ENCODE measurements at places on chromosomes 5 and 9.
A peak's percentile ranks its signal among the peaks of the same experiment; 100 is the strongest.

DNA sequence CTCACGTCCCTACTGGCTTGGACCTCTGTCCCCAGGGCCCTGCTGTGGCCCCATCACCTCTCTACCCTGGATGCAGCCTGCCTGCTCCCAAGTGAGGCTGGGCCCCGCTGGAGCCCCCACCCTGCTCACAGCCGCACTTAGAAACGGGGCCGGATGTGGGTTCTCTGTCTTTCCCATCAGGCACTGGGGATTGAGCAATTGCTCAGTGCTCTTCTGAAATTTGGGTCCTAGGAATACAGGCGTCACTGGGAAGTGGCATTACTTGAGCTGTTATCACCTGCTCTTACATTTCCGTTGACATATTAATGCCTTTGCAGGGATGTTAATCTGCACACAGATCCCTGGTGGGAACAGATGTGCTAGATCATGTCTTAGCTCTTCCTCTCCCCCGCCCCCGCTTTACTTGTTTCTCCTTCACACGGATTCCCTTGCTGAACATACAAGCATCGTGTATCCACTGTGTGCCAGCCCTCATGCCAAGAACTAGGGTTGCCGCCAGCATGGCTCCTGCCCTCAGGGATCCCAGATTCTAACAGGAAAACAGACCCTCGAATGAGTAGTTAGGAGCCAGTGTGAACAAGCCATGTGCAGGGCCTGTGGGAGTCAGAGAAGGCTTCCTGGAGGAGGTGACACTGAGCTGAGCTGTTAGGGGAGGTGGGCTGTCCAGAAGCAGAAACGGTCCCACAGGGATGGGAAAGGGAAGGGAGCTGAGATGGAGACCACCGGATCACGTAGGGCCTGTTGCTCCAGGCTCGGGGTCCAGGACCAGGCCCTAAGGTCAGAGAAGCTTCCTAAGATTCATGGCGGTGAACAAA lies 65.1 kb downstream of the NEK6 start:
- H3K4me1 ChIP-seq = peaks cover 4% of the 10 kb centered on the region
- no peaks in the 10 kb centered on the region for H3K27me3 ChIP-seq
- no peaks in the 10 kb centered on the region for H3K36me3 ChIP-seq
- DNase-seq = peak; percentile 62
- no peak overlapping the region for H3K27ac ChIP-seq

GRCh38 chr9:135584934-135585333 lies 23.4 kb downstream of the PAEP start:
- no peaks in the 10 kb centered on the region for H3K27me3 ChIP-seq
- no peak overlapping the region for H3K27ac ChIP-seq
- H3K4me1 ChIP-seq = no peaks in the 10 kb centered on the region
- no peak overlapping the region for H3K4me3 ChIP-seq
- H3K36me3 ChIP-seq = no peaks in the 10 kb centered on the region

DNA sequence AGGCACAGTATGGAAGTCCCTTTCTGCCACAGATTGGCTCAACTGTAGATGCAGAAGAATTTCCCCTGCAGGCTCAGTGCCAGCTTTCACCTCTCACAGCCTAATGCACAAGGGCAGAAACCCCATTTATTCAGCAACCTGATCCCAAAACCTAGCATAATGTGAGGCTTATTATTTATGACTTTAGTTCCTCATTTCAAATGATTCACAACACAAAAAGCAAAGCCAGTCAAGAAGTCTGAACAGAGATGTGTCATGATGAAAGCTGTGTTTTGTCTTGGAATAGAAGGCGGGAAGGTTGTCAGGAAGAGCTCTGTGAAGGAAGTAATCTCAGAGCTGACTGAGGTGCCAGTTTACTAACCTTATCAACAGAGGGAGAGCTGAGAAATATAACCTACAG lies 369.7 kb downstream of the LRRC70 start:
- H3K4me3 ChIP-seq = no peak overlapping the region
- no peaks in the 10 kb centered on the region for H3K27me3 ChIP-seq
- DNase-seq = no peak
- no peaks in the 10 kb centered on the region for H3K36me3 ChIP-seq

DNA sequence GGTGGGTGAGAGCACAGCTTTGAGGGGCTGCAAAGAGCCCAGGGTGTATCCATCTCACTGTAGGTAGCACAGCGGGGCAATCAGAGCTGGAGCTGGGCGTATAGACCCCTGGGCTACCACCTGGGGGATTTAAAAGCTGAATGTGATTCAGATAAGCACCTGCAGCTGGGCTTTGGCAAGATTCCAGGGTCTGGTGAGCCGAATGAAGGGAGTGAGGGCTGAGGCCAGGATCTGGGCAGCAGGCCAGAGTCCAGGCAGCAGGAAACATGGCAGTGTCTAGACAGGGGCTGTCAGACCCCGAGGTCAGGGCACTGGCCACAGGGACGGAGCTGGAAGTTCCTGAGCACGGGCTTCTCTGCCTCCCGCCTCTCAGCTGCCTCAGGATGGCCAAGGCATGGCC lies 8.7 kb downstream of the ASS1 start:
- H3K4me3 ChIP-seq = no peak overlapping the region
- H3K27me3 ChIP-seq = no peaks in the 10 kb centered on the region
- H3K4me1 ChIP-seq = peaks cover 5% of the 10 kb centered on the region
- no peaks in the 10 kb centered on the region for H3K36me3 ChIP-seq
- H3K27ac ChIP-seq = no peak overlapping the region
- no peak for DNase-seq

GRCh38 chr5:109884676-109885075 lies 194.9 kb downstream of the MAN2A1 start:
- no peak for DNase-seq
- peaks cover 24% of the 10 kb centered on the region for H3K4me1 ChIP-seq
- H3K27ac ChIP-seq = no peak overlapping the region
- no peaks in the 10 kb centered on the region for H3K27me3 ChIP-seq

- no peaks in the 10 kb centered on the region for H3K36me3 ChIP-seq
- no peak for DNase-seq
- no peak overlapping the region for H3K4me3 ChIP-seq
- H3K4me1 ChIP-seq = no peaks in the 10 kb centered on the region
- H3K27ac ChIP-seq = no peak overlapping the region
- H3K27me3 ChIP-seq = no peaks in the 10 kb centered on the region
These were observed 139.3 kb downstream of the SLC24A2 start for GRCh38 chr9:19649336-19650041.

- no peaks in the 10 kb centered on the region for H3K27me3 ChIP-seq
- H3K4me1 ChIP-seq = no peaks in the 10 kb centered on the region
- no peak for DNase-seq
- peaks cover 45% of the 10 kb centered on the region for H3K36me3 ChIP-seq
These were observed 7.1 kb upstream of the CFAP90 start for GRCh38 chr5:7857926-7858632.

DNA sequence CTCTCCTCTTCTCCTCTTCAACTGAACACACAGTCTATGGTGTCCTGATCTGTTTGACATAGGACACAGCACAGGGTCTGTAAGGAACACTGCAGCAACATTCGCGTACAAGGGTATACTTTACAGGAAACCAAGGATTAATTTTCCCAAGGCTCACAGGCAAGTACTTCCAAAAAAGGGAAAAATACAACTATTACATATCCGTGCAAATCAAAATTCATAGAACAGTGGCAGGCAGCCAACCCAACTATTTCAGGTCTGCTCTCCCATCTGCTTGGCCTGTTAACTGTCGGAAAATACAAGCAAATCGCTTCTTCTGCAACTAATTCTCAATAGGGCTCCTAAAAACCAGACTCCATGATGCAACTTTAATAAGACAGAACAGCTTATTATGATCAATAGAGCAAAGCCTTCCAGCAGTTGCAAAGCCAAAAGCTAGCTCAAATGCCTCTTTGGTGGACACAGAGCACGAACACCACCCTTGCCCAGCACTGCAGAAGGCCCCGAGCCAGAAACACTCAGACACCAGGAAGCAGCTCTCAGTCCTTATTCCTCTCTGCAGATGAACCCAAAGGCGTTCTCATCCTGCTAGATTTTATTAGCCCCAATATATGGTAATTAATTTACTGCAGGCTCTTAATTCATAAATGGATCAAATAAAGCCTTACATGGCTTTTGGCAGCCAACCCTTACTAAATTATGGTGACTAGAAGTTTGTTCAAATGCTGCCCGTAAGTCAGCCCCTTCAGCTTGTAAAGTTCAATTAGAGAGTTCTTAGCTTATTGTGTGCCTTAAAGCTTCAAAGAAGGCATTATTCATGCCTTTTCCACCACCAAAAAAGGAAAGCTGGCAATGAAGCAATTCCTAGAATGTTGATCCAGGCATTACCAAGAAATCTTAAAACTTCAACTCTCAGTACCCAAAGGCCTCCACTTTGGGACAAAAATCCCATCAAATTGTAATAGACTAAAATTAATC lies 68.8 kb downstream of the ZNF608 start:
- DNase-seq = no peak
- no peak overlapping the region for H3K4me3 ChIP-seq
- no peaks in the 10 kb centered on the region for H3K36me3 ChIP-seq
- no peak overlapping the region for H3K27ac ChIP-seq
- H3K27me3 ChIP-seq = no peaks in the 10 kb centered on the region

- no peaks in the 10 kb centered on the region for H3K36me3 ChIP-seq
- no peak overlapping the region for H3K27ac ChIP-seq
- no peaks in the 10 kb centered on the region for H3K4me1 ChIP-seq
- H3K4me3 ChIP-seq = no peak overlapping the region
- DNase-seq = no peak
These were observed 31.2 kb upstream of the EBF1 start for GRCh38 chr5:159130871-159131270.

DNA sequence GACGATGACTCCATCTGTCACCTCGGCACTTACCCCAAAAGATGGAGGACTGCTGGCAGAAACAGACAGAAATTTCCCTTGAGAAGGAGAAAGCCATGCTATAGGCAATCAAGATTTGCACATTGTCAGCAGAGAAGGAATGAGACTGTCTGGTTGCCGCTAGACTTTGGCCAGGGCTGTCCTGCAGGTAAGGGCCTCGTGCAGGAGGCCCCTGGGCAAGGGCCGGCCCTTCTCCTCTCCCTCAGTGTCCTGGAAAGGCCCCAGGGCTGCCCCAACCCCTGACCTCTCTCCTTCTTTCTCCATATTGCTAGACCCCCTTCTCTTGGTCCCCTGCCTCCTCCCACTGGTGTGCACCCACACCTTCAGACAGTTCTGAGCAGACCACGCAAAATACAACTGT lies 14.6 kb upstream of the KCNIP1 start:
- H3K36me3 ChIP-seq = no peaks in the 10 kb centered on the region
- H3K4me3 ChIP-seq = no peak overlapping the region
- peaks cover 6% of the 10 kb centered on the region for H3K27me3 ChIP-seq
- H3K4me1 ChIP-seq = no peaks in the 10 kb centered on the region

- H3K4me1 ChIP-seq = peaks cover 18% of the 10 kb centered on the region
- H3K27me3 ChIP-seq = no peaks in the 10 kb centered on the region
- H3K36me3 ChIP-seq = no peaks in the 10 kb centered on the region
- H3K27ac ChIP-seq = no peak overlapping the region
- no peak overlapping the region for H3K4me3 ChIP-seq
These were observed 7.1 kb upstream of the FAF2 start for GRCh38 chr5:176440927-176441706.

GRCh38 chr9:93066978-93067603 lies 8.6 kb downstream of the SUSD3 start:
- no peaks in the 10 kb centered on the region for H3K36me3 ChIP-seq
- H3K4me3 ChIP-seq = no peak overlapping the region

DNA sequence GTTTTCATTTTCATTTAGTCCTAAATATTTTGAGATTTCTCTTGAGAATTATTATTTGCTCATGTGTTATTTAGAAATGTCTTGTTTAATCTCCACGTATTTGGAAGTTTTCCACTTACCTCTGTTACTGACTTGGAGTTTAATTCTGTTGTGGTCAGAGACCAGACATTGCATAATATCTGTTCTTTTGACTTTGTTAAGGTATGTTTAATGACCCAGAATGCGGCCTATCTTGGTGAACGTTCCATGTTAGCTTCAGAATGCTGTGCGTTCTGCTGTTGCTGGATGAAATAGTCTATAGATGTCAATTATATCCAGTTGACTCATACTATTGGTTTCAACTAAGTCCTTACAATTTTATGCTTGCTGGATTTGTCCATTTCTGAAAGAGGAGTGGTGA lies 325.3 kb upstream of the TARS1 start:
- H3K27ac ChIP-seq = no peak overlapping the region
- DNase-seq = no peak
- no peaks in the 10 kb centered on the region for H3K27me3 ChIP-seq
- no peaks in the 10 kb centered on the region for H3K36me3 ChIP-seq

DNA sequence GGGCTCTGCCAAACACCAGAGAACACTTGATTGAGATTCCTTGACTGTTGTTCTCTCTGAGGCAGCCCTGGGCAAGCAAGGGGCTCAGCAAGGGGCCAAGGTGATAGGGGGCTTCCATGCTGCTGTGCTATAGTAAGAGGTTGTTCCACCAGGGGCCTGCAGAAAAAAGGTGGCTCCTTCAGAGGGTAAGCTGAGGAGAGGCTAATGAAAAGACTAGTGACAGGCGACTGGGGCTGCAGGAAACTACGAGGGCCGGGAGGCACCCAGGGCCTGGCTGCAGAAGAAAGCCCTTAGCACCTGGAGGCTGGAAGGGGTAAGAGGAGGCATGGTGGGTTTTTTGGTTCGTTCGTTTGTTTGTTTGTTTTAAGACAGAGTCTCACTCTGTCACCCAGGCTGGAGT lies 88.0 kb upstream of the CTNNA1 start:
- no peak overlapping the region for H3K27ac ChIP-seq
- H3K36me3 ChIP-seq = no peaks in the 10 kb centered on the region
- DNase-seq = no peak
- no peak overlapping the region for H3K4me3 ChIP-seq
- peaks cover 26% of the 10 kb centered on the region for H3K4me1 ChIP-seq

GRCh38 chr9:109010746-109011145 lies 2.6 kb downstream of the CTNNAL1 start:
- H3K4me3 ChIP-seq = no peak overlapping the region
- no peaks in the 10 kb centered on the region for H3K27me3 ChIP-seq
- H3K27ac ChIP-seq = no peak overlapping the region
- no peak for DNase-seq
- H3K36me3 ChIP-seq = no peaks in the 10 kb centered on the region

DNA sequence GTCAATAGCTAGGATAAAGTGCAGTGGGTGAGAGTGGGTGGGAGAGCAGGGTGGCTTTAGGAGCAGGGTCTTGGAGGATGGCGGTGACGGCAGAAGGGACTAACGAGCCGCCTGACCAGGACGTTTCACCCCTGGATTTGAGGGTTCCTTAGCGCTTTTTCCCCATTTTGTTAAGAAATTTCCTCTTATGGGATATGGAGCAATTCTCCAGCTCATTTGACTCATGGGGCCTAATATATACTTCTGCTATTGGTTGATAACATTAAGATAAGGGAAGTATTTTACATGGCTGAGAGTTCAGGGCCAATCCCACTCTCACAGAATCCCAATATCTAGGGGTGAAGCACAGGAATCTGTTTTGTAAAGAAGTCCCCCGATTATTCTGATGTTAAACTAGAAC lies 17.6 kb downstream of the CD180 start:
- peaks cover 58% of the 10 kb centered on the region for H3K4me1 ChIP-seq
- H3K36me3 ChIP-seq = 0 out of 2 replicates have a peak, but pooled peaks cover 4% of the 10 kb centered on the region
- no peak overlapping the region for H3K4me3 ChIP-seq
- peak overlapping the region; percentile 98 for H3K27ac ChIP-seq

DNA sequence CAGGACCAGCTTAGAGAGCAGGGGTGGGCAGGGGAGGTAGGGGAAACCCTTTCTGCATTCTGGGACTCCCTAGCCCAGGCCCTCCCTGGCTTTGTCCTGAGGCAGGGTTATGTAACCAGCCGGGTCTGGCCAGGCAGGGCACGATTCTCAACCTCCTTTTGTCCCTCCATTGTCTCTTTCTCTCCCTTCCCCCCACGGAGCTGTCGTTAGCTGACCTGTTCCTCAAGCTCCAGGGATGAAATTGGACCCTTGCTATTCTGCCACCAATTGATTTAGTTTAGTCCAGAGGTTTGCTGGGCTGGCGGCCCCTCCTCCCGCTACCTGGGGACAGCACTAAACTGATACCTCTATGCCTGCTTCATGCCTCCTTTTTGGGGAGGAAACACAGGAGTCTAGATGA lies 9.4 kb upstream of the NDST1 start:
- DNase-seq = no peak
- H3K4me3 ChIP-seq = no peak overlapping the region
- no peaks in the 10 kb centered on the region for H3K36me3 ChIP-seq

Measured in DND-41 (cell line).